H1 (cell line): ENCODE measurements at places on chromosomes 16 and 17. TPM values are rescaled to one million over a fixed set of nuclear protein-coding genes. Genes with fewer than 3 reads are reported as not detected.

DNA sequence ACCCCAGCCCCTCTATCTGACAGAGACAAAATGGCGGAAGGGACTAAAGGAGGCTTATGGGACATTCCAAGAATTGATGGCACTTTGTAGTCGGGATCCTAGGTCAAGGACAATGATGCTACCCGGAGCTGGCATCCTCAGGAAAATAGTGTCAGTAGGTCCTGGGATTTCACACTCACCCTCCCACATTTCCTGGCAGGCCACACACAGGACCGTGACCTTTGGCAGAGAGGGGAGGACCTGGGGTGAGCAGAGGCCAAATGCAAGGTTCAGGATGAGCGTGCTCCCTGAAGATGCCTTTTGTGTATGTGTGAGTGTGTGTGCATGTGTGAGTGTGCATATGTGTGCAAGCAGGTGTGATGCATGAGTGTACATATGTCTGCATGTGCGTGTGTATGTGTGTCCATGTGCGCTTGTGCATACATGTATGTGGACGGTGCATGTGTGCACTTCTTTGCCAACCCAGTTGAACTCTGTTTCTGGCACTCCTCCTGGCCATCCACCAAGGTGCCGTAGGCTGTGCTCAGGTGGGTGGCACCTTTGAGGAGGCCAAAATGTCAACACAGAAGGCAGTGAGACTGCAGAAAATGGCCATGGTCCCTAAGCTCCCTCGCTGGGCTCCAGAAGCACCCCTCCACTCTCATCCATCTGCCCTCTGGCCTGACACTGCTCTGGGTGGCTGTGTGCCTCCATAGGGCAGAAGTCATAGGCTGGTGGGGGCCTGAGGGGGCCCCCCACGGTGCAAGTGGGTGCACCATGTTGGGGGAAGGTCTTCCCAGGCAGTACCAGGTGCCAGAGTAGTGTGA is 60.3 kb downstream of the SNX20 start:
- no peaks in the 10 kb centered on the region for H3K4me1 ChIP-seq
- no peak for DNase-seq
- no peak overlapping the region; the same call in 1 of the 2 replicates for H3K27ac ChIP-seq
- H3K27me3 ChIP-seq, result no peaks in the 10 kb centered on the region

DNA sequence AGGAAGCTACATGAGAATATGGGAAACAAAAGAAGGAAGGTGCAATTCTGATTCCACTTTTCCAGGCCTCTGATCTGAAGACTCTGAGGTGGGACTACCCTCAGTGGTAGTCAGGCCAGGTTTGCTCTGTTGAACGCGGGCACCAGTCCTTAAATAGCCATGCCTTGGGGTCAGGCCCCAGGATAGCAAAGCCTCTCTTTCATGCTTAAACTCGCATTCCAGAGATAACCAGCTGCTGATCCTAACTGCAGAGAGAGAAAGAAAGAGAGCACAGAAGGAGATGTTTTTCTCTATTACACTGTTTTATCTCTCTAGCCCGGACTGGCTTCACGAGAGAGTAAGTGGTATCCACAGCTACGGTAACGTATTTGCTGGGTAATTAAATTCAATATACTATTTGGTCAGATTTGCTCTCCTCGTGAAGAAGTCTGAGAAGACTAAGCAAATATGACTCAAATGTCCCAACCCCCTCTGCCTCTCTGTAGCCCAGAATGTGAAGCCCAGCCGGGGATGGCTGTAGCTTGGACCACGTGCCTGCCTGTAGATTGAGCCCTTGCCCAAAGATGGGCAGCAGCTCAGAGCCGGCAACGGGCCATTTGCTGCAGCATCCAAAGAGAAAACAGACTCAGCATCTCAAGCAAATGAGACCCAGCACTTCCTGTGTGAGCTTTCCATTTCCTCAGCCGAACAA is 122.2 kb downstream of the SMG6 start:
- no peak overlapping the region for H3K27ac ChIP-seq
- no peaks in the 10 kb centered on the region for H3K36me3 ChIP-seq
- no peaks in the 10 kb centered on the region for H3K4me1 ChIP-seq

Gene ZNF624
- 0.39 and 1.0 TPM in 2 replicates for polyA plus RNA-seq

Gene MRPL27
- polyA plus RNA-seq, result 109 and 135 TPM in 2 replicates

- no peak overlapping the region for H3K27ac ChIP-seq
- H3K4me3 ChIP-seq, result no peak overlapping the region
- no peak for DNase-seq
These were observed 163.6 kb downstream of the HS3ST3A1 start for GRCh38 chr17:13437966-13438779.

Gene AKTIP
- polyA plus RNA-seq, result 12.1 and 15.0 TPM in 2 replicates

DNA sequence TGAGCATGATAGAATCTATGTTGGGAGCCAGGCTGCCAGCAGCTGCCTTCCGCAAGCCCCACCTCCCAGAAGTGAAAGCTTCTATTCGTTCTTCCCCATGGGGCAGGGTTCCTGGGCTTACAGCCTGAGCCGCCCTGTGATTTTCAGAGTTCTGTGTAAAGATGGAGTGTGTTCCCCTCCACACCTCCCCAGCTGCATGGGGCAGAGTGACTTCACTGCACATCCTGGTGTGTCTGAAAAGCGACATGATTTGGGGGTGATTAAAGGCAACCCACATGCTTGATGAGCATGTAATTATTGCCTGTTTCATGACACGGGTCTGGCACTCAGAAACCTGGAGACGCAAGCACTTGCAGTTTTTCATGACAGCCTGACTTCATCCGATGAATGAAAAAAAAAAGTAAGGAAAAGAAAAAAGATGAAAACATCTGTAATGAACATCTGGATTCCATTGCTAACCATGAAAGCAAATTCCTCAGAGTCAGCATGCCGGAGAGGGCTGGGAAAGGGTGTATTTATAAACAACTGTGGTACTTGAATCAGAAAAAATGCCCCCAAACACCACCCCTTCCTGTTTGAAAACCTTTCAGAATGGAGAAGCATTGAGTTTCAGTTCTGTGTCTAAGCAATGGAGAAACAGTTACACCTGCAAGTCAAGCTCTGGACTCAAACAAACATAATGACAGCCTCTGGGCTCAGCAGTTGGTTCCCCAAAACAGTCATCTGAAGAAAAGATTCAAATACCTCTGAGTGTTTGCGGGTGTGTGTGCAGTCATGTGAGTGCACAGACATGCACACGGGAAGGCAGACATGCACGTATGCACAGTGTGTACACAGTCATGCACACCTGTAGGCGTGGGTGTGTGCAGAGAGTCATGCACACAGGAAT is 266.0 kb downstream of the ENGASE start:
- no peaks in the 10 kb centered on the region; the same call in 1 of the 2 replicates for H3K27me3 ChIP-seq
- no peaks in the 10 kb centered on the region for H3K36me3 ChIP-seq
- no peak overlapping the region for H3K27ac ChIP-seq
- no peaks in the 10 kb centered on the region for H3K4me1 ChIP-seq

Gene CRYBA1
- 0.11 TPM in 1 of 2 replicates, not detected in the other for polyA plus RNA-seq

DNA sequence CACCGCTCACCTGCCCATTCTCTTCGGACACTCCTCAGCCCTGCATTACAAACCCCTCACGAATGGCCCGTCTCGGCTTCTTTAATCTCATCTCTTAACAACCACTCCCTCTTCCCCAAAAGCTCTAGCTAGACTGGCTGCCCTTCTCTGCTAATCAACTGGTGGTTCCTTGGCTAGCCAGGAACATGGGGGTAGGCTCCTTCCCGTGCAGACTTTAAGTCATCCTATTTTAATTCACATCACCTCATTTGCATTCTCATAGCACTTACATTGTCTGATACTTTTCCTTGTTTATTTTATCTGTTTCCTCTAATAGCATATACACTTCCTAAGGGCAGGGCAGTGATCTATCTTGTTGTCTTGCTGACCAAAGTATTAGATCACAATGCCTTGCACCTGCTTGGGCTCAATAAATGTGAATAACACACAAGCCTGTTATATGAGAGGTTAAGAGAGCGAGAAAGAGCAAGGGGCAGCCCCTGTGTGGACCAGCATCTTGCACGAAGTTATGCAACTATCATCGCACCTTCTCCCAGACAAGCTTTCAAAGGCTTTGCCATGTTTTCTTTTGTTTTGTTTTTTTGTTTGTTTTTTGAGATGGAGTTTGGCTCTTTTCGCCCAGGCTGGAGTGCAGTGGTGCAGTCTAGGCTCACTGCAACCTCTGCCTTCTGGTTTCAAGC is 9.8 kb downstream of the TP53 start:
- H3K36me3 ChIP-seq, result peaks cover 35% of the 10 kb centered on the region
- no peak overlapping the region for H3K27ac ChIP-seq
- H3K27me3 ChIP-seq, result no peaks in the 10 kb centered on the region

Gene CCL16
- not detected in 2 replicates for polyA plus RNA-seq
